ENCODE measurements at places on chromosomes 16 and 17.

GRCh38 chr17:78096093-78096492 lies 32.5 kb downstream of the TMC6 start:
- DNase-seq: no peak

GRCh38 chr17:40139566-40140058 lies 725 bp upstream of the CASC3 start:
- DNase-seq: no peak

DNA sequence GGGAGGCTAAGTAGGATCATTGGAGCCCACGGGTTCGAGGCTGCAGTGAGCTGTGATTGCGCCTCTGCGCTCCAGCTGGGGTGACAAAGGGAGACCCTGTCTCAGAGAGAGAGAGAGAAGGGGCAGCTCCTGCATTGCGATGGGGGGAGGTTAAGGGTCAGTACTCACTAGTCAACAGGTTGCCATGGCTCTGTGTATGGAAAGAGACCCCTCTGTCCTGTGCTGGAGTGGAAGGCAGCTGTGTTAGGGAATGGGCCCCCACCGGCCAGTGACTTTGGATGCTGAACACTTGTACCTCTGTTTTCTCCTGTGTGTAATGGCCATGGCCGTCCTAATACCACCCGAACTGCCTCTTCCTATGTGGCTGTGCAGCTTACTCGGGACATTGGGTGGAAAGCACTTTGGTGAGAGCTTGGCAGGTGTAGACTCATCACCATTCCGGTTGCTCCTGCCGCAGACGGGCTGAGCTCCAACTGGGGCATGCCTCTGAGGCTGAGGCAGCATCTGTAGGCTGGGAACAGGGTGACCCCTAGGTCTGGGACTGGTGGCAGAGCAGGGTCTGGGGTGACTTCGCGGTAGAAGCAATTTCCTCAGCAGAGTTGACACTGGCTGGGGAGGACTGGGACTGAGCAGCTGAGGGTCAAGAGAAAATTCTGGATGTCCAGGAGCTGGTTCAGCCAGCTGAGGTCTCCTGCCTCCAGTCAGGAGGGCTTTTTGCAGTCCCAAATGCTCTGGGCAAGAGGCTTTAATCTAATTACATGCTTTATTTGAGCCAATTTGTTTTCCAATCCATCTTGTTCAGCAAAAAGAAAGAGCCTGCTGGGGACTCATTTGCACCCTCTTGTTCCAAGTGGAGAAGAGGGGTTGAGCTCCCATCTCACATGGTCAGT lies 184.5 kb downstream of the NTN1 start:
- no peak for DNase-seq

DNA sequence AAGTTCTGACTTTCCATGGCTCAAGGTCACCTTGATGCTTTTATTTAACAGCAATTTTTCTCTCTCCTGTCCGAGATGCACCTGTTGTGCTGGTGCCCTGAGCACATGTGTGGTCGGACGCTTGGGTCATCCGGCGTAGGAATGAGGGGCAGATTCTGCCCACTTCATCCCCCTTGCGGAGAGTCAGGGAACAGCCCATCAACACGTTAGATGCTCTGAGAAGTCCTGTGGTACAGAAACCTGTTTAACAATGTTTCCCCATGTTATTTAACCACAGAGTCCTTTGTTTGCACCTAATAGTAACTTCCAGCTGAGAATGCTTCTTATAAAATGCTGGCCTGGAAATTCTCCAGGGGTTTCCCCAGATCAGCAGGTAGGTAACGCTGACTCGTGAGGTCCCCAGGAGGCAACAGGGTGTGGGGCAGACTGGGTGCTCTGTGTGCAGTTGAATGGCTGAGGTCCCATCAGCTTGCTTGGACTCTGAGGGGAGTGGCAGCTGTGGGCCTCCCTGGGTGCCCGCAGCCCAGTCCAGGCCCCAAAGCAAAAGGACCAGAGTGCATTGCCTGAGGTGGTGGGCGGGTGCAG lies 17.8 kb downstream of the DOC2B start:
- no peak for DNase-seq

GRCh38 chr16:66895999-66896398 lies 15.7 kb downstream of the PDP2 start:
- DNase-seq: no peak

- DNase-seq: no peak
Observed at GRCh38 chr17:1808644-1809043, 21.1 kb downstream of the SMYD4 start.

- DNase-seq: no peak
Observed at GRCh38 chr16:55543472-55543871, 23.0 kb upstream of the CAPNS2 start.

- DNase-seq: no peak
Observed at GRCh38 chr16:54505549-54506213, 219.1 kb upstream of the IRX3 start.

DNA sequence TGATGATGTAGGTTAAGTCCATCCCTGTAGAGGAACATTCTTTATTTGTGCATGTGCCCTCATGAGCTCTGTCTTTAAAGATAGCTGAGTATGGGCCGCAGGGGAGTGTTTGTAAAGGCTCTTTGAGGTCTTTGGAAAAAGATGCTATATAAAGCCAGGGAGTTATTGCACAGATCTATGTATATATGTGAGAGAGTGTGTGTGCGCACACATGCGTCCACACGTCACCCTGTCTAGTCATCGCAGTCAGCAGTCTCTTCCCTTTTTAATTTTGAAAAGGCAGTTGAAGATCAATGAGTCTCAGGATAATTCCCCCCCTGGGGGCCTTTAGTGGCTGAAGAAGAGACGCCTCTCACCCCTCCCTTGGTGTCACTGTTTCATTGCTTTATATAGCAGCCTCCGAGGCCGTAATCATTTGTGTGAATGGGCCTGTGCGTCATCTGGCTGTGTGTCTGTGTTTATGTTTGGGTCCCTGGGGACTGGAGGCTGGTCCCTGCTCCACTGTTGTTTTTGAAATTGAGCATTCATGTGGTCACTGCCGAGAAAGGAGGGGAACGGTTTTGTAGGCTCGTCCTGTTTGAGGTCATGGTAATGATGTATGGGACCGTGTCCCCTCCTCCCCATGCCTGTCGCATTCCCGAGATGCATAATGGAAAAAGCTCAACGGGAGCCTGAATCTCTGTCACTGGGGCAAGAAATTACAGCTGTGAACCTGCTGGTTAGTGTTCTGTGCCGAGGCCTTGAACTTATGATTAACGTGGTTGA lies 143.9 kb downstream of the SNX29 start:
- DNase-seq: no peak

- DNase-seq: no peak
Observed at GRCh38 chr16:881219-882097, 80.9 kb upstream of the GNG13 start.

Measured in activated CD8-positive, alpha-beta memory T cell treated with anti-CD3 and anti-CD28 coated beads, Interleukin-2, amount 50 U/mL, for 4 hours (primary cell).